ENCODE measurements at places on chromosomes 3 and 15.

DNA sequence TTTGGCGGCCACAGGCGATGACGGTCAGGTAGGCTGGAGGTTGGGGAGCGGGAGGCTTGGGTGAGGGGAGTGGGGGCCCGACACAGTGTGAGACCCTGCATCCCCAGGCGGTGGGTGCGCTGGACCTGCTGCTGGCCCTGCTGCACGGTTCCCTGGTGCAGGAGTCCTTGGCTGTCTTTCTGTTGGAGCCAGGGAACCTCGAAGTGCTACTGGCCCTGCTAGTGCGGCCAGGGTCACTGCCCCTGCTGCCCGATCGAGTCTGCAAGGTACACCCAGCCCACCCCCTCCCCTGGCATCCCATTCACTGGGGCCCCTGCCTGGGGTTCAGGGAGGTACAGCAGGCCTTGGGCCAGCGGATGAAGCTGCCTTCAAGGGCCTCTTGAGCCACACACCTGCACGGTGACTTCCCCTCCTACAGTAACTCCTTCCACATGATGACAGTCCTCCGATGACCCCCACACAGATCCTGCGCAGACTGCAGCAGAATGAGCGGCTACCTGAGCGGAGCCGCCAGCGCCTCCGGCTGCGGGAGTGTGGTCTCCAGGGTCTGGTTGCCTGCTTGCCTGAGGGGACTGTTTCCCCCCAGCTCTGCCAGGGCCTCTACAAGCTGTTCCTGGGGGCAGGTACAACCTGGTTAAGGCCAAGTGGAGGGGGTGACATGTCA lies 19.5 kb downstream of the NBEAL2 start:
- DNase-seq, result no peak

GRCh38 chr3:47901280-47901833 lies 98.4 kb downstream of the DHX30 start:
- no peak for DNase-seq

GRCh38 chr3:4846543-4846942 lies 132.7 kb upstream of the BHLHE40 start:
- no peak for DNase-seq

DNA sequence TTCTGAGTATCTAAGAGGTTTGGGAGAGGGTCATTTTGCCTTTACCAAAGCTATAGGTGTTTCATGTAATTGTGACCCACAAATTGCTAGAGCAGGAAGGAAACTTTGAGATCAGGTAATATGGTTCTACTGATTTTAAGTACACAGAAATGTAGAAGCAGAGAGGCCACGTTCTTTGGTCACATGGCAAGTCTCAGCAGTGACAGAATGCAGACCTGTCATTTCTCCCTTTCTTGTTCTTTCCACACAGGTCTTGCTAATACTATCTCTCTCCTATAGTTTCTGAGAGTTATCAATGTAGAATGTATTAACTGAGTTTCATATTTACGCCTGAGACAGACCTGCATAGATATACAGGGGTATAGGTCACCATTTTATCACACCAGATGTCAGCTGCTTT lies 10.9 kb upstream of the RTP1 start:
- no peak for DNase-seq

DNA sequence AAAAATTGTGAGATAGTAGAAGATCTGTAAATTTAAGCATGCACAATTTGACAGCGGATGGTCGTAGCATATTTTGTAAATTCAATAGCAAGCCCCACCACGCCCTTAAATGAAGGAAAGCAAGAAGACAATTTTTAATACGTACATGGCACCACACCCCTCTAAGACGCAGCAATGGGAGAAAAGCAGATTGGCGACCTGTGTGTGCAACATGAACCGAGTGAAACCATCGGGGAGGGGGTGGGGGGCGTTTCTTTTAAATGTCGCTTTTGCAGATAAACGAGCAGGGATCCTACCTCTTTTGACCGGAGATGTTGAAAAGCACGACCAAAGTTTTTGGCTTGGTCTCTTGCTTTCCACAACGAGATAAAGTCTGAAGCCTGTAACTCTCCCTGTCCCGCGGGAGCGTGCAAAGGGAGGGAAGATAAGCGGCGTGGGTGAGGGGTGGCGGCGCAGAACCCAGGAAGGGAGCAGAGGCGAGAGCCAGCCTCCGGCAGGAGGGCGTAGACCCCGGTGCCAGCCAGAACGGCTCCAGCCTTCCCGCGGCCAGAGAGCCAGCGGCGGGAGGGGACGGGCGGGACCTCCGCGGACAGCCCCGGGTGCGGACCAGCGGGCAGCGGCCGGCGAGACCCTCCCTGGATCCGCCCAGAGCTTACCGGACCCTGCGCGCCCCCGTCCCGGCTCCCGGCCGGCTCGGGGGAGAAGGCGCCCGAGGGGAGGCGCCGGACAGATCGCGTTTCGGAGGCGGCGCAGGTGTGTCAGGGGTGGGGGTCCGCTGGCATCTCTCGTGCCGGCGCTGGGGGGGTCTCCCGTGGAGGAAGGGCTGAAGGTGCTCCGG lies at the start of gene CHL1:
Gene CHL1, plus strand, starts transcription at position 453 of the 838 bp plus-strand sequence. CDS start 123,014 bp downstream, outside the sequence.
- DNase-seq, result no peak

GRCh38 chr3:27486336-27486735 lies 2.2 kb upstream of the SLC4A7 start:
- no peak for DNase-seq

- DNase-seq, result no peak
Observed at GRCh38 chr3:80094589-80094988, 326.8 kb upstream of the ROBO1 start.

DNA sequence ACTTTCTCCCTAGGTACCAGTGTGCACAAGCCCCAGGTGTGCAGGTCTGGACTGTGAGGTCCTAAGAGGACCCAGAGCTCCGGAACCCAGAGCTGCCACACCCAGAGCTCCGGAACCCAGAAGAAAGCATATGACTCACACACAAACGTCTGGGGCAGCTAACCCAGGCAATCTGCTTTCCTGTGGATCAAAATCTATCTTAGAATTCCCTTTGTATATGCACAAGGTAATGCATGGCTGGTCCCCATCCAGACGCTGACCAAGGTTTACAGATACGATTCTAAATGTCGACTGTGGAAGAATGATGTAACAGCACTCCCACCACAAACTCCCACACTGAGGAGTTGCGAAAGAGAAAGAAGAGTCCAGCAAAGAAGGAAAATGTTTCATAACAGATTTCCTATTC lies 15.7 kb downstream of the KCNMB2 start:
- no peak for DNase-seq

GRCh38 chr15:67343206-67343605 lies 88.6 kb downstream of the IQCH start:
- no peak for DNase-seq

DNA sequence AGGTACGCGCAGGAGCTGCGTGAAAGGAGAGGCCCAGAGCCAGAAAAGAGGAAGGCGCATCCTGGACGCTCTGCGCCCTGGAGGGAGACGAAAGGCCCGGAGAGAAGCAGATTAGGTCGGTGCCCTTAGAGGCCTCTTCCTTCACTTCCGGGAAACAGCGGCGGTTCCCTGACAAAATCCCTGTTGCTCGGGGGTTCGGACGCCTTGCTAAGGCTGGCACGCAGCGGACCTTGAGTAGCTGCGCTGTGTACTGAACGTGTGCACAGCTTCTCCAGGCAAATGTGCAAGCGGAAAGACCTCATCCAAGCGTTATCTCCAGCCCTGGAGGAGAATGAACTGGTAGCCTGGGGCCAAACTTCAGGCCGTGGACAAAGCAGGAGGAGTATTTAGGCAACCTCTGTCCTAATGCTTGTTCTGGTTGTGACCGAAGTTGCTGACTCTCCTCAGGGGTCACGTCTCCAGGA lies 3.0 kb upstream of the SOX14 start:
- DNase-seq, result no peak

DNA sequence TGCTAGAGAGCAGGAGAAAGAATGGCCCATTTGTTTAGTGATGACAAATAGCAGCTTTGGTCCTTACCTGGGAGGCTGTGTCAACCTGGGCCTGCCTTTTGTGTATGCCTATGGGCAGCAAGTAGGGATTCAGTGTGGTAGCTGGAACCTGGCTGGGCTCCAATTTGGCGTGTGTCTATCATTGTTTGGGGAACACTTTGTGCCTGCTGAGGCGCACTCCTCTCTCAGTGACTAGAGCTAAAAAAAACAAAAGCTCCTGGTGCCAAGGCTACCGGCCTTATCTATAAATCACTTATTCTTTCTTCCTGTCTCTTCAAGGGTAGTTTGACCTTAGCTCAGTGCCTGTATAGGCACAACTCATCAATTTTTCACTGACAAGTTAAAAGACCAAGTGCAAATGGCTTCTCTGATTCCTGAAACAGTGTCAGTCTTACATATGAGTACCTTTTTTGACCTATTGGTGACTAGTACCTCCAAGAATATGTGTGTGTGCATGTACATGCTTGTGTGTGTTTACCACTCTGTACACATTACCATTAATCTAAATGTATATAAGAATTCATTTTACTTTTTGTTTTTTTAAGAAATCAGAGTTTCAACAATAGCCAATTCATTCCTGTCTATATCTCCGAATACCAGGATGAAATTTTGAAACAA lies 54.6 kb downstream of the GMNC start:
- no peak for DNase-seq

DNA sequence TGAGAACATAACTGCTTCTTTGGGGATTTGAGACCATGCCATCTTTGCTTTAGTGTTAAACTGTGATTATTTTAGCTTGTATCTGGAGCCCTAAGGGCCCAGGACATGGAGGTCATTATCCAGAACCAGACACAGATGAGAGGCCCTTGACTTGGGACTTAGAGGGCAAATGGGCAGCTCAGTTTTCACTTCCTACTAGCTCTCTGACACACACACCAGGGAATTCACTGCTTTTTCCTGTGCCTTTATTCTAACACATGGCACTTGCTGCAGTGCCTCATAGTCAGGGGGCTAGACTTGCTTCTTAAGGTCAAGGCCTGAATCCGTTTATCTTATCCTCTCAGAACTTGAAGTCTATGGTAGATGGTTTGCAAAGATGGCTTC lies 33.3 kb downstream of the AMOTL2 start:
- DNase-seq, result no peak

DNA sequence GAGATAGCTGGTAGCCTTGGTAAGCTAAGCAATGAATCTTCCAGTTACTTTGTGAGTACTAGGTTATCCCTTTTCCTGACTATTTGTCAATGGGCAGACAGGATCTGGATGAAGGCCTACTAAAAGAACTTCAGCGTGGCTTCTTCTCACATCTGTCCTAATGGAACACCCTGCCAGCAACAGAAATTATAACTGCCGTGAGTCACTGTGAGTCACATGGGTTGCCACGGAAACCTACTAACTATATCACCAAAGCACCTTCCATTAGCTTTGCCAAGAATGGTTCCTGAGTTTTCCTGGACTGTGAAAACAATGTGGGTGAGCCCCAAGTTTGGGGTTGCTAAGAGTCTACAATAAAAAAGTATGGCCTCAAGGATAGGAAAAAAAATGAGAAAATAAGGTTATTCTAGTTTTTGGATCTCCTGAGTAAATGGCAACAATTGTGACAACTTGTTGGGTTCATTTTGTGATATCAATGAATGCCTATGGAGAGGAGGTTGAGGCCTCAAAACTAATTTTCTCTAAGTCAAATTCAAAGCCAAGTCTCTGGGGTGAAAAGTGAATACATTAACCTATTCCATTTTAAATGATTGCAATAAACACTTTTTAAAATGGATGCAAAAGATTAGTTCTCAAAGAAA lies 195.1 kb upstream of the ICE2 start:
- DNase-seq, result peak; percentile 57

GRCh38 chr3:188336178-188336577 lies 182.2 kb downstream of the LPP start:
- no peak for DNase-seq

DNA sequence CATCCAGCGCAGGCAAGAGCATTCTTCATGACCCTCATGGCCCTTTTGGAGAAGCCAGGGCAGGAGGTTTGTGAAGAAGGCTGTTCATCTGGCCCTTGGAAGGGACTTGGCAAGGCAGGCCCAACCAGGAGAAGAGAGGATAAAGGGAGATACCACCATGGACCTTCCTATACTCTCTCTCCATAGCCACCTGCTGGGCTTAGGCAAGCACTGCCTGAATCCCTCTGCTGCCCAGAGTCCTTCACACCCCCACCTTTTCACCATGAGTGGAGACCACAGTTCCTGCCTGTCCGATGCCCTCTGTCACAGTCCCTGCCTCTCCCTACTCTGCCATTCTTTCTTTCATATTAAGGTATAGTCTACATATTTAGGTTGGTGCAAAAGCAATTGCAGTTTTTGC lies 10.6 kb upstream of the SFMBT1 start:
- DNase-seq, result no peak

DNA sequence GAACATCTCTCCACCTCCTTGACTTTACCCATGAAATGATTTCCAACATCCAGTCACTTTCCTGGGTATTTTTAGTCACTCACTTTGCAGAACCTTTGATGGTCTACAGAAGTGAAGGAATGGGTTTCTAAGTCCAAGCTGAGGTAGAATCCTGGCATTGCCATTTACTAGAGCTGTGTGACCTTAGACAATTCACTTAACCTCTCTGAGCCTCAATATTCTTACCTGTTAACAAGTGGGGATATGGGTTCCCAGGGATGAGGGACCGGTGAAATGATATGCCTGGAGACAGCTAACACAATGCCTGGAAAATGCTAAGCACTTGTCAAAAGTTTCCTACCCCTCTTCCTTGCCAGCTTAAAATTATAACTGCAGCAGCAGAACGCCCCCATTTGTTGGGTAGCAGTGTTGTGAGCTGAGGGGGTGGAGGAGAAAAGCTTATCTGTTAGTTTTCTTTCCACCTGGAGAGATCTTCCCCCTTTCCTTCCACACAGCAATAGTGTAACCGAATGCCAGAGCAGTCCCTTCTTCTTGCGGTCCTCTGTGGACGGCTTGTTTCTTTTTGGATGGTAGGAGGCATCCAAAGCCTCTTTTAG lies 319.2 kb upstream of the LRRFIP2 start:
- no peak for DNase-seq

DNA sequence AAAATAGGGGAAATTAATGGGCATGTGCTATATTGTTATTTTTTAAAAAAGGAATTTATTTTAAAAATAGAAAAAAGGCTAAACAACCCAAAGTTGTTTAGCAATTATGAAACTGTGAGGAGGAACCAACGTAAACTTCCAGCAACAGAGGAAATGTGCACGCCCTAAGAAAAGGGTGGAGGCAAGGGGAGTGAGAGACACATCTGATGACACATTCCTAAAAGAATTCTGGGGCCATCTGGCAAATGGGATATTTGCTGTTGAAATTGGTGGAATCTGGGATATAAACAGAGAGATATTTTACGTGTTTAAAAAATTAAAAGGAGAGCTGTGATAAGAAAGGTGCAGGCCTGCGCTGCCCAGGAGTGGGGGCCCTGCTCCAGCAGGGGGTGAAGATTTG lies 50.8 kb upstream of the MUC13 start:
- no peak for DNase-seq
